ENCODE measurements at places on chromosomes 5 and 9.

DNA sequence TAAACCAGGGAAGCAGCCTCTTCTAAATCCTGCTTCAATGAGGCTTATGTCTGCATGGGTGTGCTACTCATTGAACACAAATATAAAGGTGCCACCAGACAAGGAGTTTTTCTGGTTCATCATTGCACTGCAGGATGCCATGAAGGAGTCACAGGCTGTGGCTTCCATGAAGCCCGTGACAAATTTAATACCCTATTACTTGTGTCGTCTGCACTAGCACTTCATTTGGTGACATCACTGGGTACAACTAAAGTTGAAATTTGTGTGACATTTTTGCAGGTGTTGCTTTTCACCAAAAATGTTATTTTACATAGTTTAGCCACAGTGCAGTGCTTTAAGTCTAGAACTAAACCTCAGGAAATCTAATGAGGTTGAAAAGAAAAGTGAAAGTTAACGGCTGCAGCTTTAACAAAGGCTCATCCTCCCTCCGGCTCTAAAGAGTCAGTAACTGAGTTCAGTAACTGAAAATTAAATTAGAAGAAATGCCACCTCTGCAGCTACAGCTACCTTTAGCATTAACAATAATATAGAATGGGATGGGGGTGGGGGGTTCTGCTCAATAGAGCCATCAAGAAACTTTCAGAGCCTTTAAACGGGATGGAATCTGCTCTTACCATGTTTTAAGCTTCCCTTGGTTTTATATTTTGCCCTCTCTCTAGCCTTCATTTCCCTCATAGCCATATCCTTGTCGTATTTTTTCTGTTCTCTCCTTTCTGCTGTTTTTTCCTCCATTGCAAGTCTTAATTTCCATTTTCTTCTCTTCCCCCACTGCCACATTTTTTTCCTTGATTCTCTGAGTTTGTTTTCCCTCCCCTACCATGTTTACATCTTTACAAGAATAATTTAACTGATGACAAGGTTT lies 233.8 kb upstream of the TMEM161B start:
- no peak for DNase-seq
- no peaks in the 10 kb centered on the region for H3K27me3 ChIP-seq
- peak overlapping the region; percentile 57 for H3K4me3 ChIP-seq
- no peaks in the 10 kb centered on the region for H3K36me3 ChIP-seq

DNA sequence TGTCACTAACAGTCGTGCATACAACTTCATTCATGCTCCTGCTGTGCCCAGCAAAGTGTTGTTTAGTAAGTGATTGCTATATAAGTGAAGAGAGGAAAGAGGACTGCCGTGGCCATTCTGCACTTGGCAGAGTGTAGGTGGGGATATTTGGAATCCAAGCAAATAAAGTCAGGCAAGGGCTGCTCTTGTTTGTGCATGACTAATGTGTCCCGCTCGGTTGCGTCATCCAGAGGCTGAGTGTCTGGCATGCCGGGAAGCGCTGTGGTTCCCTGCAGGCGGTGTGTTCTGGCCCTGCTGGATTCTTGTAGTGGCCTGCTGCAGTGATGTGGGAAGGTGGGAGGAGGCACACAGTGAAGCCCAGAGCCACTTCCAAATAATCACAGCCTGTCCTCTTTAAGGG lies 136.9 kb upstream of the ANKH start:
- H3K36me3 ChIP-seq, result no peaks in the 10 kb centered on the region
- peak overlapping the region; percentile 76 for H3K27ac ChIP-seq
- H3K4me1 ChIP-seq, result peaks cover 28% of the 10 kb centered on the region
- DNase-seq, result peak; percentile 88
- no peak overlapping the region for H3K4me3 ChIP-seq

DNA sequence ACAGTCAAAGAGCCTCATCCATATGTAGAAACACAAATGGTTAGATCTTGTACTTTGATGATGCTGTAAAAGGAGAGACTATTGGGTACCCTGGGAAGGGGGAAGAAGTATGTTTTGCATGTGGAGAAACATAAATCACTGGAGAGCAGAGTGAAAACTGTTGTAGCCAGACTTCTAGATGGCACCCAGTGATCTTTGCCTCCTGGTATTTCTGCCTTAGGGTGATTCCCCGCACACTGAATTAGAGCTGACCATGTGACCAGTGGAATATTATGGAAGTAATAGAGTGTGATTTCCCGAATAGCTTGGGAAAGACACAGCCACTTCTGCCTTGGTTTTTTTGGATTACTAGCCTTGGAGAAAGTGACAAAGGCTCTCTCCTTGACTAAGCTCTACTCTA lies 174.3 kb downstream of the LPAR1 start:
- H3K27ac ChIP-seq, result no peak overlapping the region
- DNase-seq, result no peak
- no peaks in the 10 kb centered on the region for H3K4me1 ChIP-seq
- no peak overlapping the region for H3K4me3 ChIP-seq
- H3K27me3 ChIP-seq, result no peaks in the 10 kb centered on the region

DNA sequence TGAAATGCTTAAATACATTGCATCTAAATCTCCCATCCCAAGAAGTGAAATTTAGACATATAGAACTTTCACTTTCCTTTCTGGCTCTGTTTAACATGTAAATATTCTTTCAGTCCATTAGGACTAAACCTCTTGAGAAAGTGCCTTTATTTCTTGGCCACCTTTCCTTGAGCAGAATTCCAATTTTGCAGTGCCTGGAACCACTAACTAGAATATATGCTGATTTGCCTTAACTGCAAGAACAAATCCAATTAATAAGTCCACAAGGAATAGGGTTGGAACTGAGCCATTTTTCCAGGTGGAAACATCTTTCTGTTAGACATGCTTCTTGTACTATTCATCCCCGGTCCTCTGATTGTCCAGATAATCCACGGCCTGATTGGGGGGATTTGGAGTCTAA lies 478.0 kb downstream of the ENC1 start:
- no peaks in the 10 kb centered on the region for H3K36me3 ChIP-seq
- H3K4me1 ChIP-seq, result no peaks in the 10 kb centered on the region
- DNase-seq, result no peak
- no peak overlapping the region for H3K27ac ChIP-seq

DNA sequence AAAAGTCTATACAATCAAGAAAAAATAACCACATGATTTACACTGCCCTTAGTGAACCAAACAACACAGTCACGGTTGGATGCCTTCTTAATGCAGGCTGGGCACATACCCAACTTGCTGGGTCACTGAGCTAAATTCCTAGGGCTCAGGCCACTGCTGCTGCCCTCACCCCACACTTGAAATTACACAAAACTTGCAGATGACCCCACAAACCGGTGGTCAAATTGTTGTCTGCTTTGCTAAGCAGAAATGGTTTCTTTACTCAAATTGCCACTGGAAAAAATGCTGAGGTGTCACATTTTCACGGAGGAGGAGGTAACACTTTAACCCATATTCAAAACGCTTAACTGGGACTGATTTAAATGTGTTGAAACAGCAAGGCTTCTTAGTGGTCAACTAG lies 62.4 kb downstream of the HMHB1 start:
- no peaks in the 10 kb centered on the region for H3K36me3 ChIP-seq
- H3K27me3 ChIP-seq, result no peaks in the 10 kb centered on the region
- no peak for DNase-seq
- H3K27ac ChIP-seq, result no peak overlapping the region
- no peak overlapping the region for H3K4me3 ChIP-seq

DNA sequence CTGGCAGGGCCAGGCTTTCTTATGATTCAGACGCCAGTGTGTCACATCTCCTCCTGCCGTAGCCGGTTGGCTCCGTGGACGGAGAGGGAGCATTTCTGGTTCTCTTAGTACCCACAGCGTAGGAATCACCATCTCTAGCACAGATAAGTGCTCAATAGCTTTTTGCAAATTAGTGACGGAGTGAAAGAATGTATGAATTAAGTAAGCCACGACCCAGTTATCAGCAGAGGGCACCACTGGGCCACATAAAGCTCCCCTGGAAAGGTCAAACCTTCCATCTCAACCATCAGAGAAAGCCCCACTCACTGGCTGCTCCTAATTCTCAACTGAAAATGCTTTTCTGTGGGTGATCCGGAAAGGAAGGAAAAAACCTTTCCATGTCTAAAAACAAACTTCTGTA lies 317.0 kb upstream of the ADCY2 start:
- no peaks in the 10 kb centered on the region for H3K4me1 ChIP-seq
- H3K27ac ChIP-seq, result no peak overlapping the region
- no peaks in the 10 kb centered on the region for H3K27me3 ChIP-seq

DNA sequence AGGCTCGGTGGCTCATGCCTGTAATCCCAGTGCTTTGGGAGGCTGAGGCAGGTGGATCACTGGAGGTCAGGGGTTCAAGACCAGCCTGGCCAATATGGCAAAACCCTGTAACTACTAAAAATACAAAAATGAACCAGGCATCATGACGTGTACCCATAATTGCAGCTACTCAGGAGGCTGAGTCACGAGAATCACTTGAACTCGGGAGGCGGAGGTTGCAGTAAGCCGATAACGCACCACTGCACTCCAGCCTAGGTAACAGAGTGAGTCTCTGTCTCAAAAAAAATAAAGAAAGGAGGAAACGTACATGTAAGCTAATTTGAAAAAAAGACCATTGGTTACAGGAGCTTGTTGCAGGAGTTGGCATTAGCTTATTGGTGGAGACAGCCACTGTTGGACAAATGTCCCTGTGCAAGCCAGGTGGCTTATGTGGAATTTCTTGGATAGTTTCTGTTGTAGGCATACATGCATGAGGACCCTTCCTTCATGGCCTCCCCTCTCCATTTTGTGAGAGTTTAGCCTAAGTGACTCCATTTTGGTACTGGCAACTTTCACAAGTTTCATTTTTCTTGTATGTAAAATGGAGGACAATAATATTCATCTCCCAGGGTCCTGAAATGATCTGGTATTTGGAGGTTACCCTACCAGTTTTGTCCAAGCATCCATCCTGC lies 16.8 kb upstream of the RAB14 start:
- no peak overlapping the region for H3K27ac ChIP-seq
- DNase-seq, result no peak
- H3K27me3 ChIP-seq, result no peaks in the 10 kb centered on the region
- H3K36me3 ChIP-seq, result no peaks in the 10 kb centered on the region
- no peaks in the 10 kb centered on the region for H3K4me1 ChIP-seq

DNA sequence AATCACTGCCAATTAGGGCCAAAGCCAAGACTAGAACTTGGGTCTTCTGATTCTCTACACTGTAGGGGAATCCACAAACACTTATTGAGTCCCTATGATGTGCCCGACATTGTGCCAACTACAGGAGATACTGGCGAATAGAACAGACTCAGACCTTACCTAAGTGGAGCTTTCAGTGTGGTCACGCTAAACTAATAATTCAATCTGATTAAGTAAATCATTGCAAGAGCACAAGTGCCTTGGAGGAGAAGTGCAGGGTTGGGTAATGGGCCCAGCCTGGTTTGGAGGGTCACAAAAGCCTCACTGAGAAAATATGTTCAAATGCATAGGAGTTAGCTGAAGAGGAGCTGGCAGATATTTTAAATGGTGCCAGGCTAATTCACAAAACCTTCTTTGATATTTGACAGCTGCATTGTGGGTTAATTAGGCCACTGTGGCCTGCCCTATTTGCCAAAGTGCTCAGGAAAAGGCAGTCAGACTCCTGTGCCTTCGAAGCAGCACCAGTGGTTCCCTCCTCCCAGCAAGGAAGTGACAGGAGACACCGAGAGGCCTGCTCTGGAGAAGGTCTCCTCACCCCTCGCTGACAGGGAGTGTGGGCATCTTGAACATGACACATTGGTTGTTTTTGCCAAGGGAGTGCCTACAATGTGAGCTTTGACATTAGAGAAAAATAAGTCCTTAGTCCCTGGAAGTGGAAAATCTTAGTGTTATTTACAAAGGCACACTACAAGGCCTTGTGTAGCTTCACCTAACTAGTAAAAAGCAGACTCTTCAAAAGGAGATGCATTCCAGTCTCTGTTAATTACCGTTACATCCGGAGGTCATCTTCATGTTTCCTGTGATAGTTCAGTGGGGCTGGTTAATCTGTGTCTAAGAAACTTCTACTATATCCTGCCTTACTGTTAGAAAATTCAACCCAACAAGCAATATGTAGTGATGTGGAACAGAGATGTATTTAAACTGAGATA lies 24.1 kb upstream of the TRAF1 start:
- H3K27me3 ChIP-seq, result no peaks in the 10 kb centered on the region
- no peak overlapping the region for H3K27ac ChIP-seq
